NCI-H510A treated with DMSO at 0.1 percent for 48 hours (cell line): ENCODE measurements at places on chromosomes 5 and 9.

- no peak for DNase-seq
Measured at GRCh38 chr5:137146402-137146890, 352.7 kb downstream of the SPOCK1 start.

DNA sequence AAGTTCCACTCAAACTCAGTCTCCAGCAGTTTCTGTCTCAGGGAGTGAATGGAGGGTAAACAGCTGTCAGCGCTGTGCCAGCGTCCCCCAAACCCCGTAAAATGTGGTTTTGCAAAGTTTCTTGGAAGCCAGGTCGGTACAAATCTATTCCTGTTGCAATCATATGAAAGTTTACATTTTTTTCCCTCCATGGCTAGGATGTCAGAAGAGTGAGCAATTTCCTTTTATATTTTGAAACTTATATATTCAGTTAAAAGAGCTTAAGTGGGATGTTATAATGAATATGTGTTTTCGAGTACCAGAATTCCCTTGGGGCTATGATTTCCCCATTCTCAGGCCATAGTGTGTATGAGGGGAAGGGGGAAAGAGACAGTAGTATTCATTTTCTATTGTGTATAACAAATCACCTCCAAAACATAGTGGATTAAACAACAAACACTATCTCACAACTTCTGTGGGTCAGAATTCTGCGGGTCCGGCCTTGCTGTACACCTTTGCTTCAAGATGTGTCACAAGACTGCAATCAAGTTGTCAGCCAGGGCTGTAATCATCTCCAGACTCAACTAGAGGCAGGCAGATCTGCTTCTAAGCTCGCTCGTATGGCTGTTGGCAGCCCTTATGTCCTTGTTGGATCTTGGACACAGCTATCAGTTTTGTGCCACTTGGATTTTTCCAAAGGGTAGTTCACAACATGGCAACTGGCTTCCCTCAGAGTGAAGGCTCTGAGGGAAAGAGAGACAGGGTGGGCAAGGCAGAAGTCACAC is 107.4 kb downstream of the SNX18 start:
- DNase-seq: no peak

GRCh38 chr5:67511911-67512310 is 315.3 kb upstream of the CD180 start:
- no peak for DNase-seq

DNA sequence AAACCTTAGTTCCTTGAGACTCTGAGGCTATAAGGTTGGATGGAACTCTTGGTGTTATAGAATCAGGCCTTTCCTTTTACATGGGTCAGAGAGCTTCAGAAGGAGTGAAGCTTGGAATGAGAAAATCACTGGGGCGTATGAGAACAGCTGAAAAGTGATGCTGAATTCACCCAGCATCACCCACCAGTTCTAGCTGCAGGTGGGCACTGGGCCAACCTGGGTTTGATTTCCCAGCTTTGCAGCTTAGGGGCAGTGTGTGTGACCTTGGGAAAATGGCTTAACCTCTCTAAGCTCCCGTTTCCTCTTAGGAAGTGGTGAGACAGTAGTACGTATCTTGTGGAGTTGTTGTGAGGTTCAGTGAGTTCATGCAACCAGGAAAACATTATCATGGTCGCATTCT is 10.7 kb downstream of the PCDH12 start:
- DNase-seq: no peak

GRCh38 chr5:28190011-28190410 is 1151.6 kb upstream of the CDH9 start:
- DNase-seq: no peak

- DNase-seq: no peak
Measured at GRCh38 chr5:113450462-113450861, 15.7 kb upstream of the TSSK1B start.

- no peak for DNase-seq
Measured at GRCh38 chr9:71162126-71162525, 40.7 kb upstream of the TRPM3 start.

GRCh38 chr5:136308212-136308795 is 57.0 kb downstream of the TRPC7 start:
- no peak for DNase-seq

DNA sequence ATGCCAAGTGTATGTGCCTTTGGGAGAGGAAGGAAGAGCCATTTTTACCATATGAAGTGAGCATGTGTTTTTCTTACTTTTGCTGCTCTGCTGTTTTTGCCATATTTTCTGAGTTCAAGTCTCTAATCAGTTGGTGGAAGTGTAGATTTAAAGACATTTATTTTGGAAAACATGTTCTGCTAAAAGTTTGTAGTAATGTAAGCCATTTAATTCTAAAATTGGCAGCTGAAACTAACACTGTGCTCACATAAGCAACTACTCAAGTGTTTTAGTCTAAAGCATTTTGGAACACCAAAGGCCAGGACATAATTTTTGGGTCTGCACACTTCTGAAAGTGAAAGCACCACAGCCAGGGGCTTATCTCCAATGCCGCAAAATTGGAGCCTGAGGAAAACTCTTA is 363.4 kb upstream of the ZNF608 start:
- DNase-seq: no peak

- no peak for DNase-seq
Measured at GRCh38 chr5:102802708-102803458, 47.8 kb downstream of the PAM start.

- no peak for DNase-seq
Measured at GRCh38 chr5:96919754-96920197, 16.1 kb upstream of the LNPEP start.

DNA sequence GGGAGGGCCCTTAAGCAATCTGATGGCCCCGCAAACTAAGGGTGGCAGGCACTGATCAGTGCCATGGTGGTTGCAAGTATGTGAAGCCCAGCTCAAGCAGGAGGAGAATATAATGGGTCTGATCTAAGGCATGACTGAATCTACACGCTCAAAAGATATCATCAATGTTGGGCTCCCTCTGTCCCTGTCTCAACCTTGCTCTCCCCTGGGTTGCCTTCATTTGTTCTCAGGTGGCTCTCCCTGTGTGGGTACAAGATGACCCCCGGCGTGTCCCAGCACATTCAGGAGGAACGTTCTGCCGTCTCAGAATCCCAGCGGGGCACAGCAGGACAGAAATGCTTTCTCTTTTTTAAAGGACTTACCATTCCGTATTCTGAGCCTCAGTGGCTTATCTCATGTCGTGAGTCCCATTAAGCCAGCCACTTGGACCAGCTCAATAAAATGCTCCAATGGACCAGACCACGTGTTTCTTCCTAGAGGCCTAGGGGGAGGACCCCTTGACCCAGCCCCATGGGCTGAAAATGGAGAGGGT is 12.0 kb upstream of the RNF130 start:
- no peak for DNase-seq

- no peak for DNase-seq
Measured at GRCh38 chr5:66519626-66520025, 76.6 kb upstream of the MAST4 start.

DNA sequence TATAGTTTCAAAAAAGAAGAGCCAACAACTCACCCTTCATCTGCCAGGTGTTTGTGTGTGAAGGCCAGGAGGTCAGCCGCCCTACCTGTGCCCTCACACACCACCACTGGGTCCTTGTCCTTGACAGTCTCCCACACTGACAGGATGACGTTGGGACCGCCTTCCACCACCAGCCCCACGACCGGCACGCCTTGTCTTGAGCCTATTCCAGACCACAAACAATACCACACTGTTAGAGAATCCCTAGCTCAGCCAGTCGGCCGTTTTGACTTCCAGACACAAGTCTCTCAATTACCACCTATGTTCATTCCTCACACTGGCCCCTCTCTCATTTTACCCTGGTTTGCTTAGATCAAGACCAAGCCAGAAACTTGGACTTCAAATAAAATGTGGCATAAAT is 66.1 kb downstream of the TRPM6 start:
- DNase-seq: no peak

- DNase-seq: peak; percentile 1
Measured at GRCh38 chr5:73365301-73365853, 83.2 kb downstream of the FOXD1 start.

DNA sequence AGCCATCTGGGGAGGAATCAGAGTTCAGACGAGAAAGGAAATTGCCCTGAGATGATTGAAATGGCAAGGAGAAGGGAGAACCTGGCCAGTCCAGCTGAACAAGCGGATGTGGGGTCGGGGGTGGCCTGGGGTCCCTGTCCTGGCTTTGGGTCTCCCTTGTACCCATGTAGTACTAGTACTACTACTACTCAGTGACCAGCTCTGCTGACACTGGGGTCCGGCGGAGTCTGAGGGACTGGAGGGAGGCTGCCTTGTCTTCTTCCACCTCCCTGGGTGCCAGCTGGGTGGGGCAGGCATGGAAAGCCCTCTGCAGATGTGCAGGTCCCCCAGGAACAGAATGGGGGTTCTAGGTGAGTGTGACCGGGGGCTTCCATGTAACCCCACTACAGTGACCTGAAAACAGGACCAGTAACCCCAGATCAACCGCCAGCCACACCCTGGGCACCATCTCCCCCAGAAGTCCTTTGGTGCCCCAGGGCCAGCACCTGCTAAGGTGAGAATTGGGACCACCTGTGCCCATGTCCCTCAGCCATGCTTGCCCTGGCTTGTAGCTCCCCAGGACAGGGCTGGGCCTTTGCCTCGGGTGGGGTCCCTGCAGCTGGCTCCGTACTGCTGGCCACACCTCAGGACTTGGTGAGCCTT is 89.1 kb upstream of the COL5A1 start:
- DNase-seq: no peak
